ENCODE measurements at places on chromosomes 6 and 20.

DNA sequence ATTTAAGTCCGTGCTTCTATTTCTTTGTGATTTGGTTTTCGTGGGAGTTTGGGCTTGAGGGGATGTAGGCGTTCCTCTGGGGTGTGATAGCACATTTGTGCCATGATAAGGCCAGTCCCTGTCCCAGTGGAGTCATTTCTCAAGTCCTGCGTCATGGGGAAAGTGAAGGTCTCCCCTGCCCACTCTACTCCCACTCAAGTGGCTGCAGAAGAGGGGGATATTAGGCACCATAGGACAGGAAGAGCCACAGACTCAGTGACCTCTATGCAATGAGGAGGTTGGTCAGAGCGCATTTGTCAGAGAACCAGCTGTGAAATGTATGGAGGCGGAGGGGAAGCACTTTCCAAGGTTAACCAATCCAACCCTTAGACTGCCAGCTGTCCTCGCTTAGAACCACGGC lies 51.9 kb upstream of the EDN1 start:
- DNase-seq: no peak

DNA sequence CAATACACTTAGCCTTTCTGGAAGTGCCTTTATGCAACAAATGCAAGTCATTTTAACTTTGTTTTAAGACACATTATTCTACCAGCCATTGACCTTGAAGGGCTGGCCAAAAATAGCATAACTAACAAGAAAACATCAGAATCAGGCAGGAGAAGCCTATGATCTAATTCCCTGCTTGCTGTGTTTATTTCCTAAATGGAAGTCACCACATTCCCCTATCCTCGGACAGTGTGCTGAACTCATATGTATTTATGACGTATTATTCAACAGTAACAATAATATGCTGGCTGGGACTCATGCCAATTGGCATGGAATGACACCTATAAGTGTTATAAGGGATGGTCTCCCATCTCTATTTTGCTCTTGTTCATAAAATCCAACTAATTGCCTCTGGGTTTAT lies 140.7 kb downstream of the MAP3K7 start:
- no peak for DNase-seq

GRCh38 chr6:14897831-14898230 lies 348.0 kb upstream of the JARID2 start:
- no peak for DNase-seq

DNA sequence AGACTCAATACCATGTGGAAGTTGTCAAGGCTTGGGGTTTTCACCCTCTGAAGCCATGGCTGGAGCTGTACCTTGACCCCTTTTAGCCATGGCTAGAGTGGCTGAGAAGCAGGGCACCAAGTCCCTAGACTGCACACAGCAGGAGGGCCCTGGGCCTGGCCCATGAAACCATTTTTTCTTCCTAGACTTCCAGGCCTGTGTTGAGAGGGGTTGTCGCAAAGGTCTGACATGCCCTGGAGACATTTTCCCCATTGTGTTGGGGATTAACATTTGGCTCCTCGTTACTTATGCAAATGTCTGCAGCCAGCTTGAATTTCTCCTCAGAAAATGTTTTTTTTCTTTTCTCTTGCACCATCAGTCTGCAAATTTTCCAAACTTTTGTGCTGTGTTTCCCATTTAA lies 196.4 kb downstream of the SLC16A10 start:
- DNase-seq: no peak

DNA sequence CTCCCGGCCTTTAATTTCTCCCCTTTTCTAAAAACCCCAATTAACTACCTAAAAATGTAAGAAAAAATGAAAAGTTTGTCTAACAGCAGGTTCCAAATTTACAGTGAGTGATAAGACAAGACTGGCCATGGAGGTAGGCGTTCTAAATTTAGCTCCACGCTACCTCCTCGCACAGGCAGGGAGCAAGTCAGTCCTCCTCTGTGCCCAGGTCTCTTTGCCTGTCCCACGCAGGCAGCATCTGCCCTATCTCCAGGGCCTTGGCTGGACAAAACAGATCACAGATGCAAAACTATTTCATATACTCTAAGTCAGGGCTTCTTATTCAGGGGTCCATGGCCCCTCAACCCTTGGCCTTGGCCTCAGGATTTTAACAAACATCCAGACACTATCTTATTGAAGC lies 98.0 kb upstream of the JARID2 start:
- no peak for DNase-seq

GRCh38 chr6:136607204-136607931 lies 57.1 kb upstream of the MAP7 start:
- DNase-seq: no peak

GRCh38 chr6:121607721-121608120 lies 172.3 kb downstream of the GJA1 start:
- DNase-seq: no peak

GRCh38 chr6:129115471-129115870 lies 232.5 kb downstream of the LAMA2 start:
- DNase-seq: no peak

DNA sequence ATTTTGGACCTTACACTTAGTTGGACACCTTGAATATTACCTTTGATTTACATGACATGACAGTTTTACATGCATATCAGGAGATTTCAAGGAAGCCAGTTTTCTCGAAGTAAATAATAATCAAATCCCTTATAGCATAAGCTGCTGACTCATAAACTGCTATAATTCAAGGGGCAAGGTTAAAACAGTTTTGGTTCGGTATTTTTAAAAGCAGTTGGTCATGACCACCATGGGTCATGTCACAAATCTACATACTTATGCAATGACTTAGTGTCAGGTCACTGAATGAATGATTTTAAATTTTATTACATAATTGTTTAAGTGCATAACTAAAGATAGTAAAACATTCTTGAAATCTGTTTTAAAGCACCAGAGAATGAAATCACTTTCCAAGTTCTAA lies 158.0 kb downstream of the DST start:
- DNase-seq: no peak

DNA sequence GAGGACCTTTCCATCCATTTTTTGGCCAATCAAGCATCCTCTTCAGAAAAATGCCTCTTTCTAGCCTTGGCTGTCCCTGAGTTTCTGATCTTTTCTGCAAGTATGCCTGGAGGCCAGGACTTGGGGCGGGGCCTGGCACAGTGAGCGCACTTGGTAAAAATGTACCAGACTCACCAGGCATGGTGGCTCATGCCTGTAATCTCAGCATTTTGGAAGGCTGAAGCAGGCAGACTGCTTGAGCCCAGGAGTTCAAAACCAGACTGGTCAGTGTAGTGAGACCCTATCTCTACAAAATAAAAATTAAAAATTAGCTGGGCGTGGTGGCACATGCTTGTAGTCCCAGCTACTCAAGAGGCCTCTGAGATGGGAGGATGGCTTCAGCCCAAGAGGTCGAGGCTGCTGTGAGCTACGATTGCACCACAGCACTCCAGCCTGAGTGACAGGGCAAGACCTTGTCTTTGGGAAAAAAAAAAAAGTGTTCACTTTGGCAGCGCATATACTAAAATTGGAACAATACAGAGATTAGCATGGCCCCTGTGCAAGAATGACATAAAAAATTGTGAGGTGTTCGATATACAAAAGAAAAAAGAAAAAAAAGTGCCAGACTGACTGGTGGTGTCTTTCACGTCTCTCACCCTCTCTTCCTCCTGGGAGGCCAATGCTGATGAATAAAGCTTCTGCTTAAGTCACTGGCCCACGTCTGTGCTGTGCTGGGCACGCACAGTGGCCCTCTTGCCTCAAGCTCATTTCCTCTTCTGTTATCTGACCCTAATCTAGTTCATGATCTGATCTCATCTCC lies 18.1 kb upstream of the SLC9A8 start:
- DNase-seq: no peak

DNA sequence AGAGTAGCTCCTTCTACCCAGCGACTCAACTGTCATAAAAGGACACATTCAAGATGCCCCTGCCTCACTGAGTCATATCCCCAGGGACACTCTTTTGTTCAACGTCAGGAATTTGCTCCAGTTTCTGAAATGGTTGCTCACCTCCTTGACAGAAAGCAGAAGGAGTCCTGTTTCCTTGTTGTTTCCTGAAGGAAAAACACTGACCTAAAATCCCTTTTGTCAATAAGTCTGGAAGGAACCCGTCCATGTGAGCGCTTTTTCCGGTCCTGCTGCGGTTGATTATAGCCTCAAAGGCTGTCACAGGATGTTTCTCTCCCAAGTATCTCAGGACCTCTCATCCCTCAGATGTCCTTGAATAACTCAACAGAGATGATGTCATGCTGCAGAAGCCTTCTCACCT lies 113.6 kb upstream of the PLEKHG1 start:
- DNase-seq: no peak

- DNase-seq: peak; percentile 52
Measured at GRCh38 chr20:18314786-18315406, 26.6 kb downstream of the ZNF133 start.

- DNase-seq: no peak
Measured at GRCh38 chr6:118935978-118936703, 1.2 kb upstream of the MCM9 start.

DNA sequence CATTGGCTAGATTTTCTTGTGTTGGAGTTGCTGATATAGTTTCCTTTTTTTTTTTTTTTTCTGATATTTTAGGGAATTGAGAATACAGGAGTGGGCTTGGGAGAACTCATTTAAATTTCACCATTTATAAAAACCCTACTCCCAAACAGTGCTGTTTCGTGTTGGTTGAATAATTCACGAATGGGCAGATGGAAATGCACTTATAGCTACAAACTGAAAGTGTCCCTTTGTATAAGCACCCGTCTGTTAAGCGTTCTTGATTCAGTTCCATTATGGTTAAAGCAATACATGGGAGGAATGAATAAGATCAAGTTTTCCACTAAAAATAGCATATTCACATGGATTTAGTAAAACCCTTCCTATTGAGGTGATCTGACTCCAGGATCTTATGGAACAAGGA lies 122.2 kb upstream of the ARG1 start:
- no peak for DNase-seq
